Stimulated activated CD4-positive, alpha-beta T cell treated with anti-CD3 and anti-CD28 coated beads, Interleukin-1b, Interleukin-23, amount 100 ng/mL, for 1 hour (primary cell): ENCODE measurements at places on chromosomes 16 and 17.

GRCh38 chr17:66364990-66365490 is 62.6 kb downstream of the PRKCA start:
- no peak for DNase-seq

DNA sequence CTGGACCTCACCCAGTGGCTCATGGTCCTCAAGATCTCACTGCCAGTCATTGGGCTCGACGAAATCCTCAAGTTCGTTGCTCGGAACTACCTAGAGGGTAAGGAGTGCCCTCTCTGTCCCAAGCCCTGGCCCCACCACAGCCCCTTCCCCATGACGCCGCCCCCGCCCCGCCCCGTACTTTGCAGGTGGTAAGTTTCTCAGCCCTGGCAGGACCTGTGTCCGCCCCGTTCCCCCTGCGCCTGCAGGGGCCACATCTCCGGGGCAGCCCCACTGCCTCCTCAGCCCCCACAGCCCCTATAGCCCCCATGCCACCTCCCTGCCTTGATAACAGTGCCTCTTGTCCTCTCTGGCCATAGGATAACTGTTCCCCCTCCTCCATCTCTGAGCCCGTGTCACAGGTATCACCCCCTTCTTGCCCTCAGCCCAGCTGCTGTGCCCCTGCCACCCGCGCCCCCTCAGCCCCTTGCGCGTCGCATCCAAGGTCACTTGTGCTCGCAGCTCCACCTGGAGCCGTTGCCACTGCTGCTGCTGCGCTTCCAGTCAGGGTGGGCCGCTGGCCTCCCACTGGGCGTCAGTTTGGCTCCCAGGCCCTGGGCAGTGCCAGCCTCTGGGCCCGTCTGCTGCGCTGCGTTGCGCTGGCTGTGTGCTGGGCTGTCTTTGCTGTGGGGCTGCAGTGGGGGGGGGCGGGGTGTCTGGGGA is 21.5 kb downstream of the RABEP2 start:
- no peak for DNase-seq

- DNase-seq = no peak
These were observed 21.2 kb upstream of the MGAT5B start for GRCh38 chr17:76847031-76847430.

- peak; percentile 45 for DNase-seq
These were observed at the start of gene SLC16A3 for GRCh38 chr17:82228842-82229697. SLC16A3 (plus strand) TSS chr17:82229042; CDS start chr17:82236009, 6,967 bp downstream.

DNA sequence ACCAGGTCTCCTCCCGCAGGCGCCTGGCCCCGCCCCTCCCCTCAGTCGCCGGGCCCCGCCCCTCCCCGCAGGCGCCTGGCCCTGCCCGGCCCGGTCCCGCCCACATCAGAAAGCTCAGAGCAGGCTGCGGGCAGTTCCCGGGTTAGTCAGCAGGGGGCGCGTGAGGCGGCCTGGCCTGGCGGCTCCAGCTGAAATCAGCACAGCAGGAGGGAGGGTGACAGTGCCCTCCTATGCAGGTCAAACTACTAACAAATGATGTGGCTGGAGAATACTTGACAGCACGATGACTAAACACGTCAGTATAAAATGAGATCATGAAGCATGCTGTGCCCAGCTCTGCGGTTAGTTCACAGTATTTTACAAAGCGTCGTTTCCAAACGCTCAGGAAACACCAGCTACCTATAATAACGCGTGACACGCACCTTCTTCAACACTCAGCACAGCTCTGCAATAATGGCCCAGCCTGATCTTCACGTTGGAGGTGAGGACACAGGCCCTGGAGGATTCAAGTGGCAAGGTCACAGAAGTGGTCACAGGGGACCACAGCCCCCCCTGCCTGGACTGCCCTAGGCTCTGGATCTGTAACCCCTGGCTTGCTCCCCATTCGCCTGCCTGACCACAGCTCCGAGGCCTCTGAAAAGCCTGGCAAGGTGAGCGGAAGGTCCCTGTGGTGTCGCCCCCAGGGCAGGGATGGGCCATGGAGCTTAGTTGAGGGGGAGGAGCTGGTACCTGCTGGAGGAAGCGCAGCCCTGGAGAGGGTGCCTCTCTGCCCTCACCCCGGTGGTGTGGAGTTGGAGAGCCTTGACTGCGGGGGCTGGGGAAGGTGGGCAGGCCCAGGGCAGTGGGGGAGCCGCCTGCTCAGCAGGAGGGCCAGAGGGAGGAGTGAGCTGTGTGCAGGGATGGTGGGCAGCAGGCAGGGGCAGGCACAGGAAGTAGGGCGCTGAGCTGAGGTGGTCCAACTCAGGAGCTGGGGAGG is 81.2 kb downstream of the KCNJ12 start:
- DNase-seq = peak; percentile 96

- no peak for DNase-seq
These were observed 492.2 kb downstream of the KCNJ2 start for GRCh38 chr17:70661342-70662222.

DNA sequence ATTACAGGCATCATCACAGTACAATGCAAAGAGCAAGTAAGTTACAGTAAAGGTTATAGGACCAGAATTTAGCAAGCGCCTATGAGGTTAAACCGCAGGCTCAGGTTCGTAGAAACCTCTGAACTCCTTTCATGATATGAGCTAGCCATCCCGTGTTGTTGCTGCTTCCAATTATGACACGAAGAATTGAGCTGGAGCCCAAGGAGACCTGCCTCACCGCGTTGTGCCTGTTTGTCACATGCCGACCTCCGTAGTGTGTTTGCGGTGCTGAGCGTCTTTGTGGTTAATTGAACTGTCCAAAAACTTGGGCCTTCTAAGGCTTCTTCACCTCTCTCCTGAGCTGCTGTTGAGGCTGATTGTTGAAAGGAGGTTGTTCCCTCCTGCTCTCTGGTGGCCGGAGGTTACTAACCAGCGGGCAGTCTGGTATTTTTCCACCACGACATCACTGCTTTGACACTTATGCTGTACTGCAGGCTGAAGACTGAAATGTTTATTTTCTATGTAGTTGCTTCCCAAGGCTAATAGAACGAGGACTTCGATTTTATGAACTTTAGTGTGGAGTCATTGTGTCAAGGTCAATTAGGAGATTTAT is 67.5 kb downstream of the SEC14L1 start:
- DNase-seq = no peak

GRCh38 chr17:65185062-65185461 is 47.9 kb downstream of the RGS9 start:
- DNase-seq = no peak

DNA sequence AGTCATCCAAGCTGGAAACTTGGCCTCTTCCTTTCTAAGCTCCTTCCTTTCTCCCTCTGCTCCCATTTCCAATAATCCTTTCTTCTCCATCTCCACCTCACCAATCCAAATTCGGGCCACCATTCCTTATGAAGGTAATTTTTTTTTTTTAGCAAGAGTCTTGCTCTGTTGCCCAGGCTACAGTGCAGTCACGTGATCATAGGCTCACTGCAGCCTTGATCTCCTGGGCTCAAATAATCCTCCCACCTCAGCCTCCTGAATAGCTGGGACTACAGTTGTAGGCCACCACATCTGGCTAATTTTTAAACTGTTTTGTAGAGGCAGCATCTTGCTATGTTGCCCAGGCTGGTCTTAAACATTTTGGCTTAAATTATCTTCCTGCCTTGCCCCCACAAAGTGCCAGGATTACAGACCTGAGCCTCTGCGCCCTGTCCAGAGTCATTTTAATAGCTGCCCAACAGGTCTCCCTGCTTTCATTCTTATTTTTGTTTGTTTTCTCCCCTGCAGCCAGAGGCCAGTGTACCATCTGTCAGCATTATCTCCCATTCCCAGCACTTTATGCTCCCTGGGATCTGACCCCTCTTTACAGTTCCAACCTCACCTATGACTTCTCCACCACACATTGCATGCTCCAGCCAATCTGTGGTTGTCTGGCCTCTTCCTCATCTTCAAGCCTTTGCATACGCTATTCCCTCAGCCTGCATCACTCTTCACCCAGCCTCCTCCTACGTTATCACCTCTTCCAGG is 2.3 kb upstream of the GP2 start:
- no peak for DNase-seq

GRCh38 chr16:7910116-7910515 is 577.5 kb downstream of the RBFOX1 start:
- DNase-seq = no peak

DNA sequence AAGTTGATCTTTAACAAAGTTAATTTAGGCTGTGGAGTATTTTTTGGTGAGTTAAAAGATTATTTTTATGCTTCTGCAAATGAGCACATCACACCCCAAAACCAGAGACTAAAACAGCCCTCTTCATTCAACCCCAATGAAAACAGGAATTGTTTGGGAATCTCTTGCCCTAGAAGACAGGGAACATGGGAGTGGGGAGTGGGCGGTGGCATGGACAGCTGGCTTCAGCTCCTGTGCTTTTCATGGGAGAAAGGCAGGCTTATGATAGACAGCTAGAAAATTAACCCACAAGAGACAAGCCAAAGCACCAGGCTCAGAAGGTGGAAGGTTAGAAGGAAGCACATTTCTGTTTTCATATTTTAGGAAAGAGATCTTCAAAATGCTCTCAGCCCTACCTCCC is 19.2 kb downstream of the GRIN2A start:
- DNase-seq = no peak

GRCh38 chr16:86042996-86043725 is 144.2 kb downstream of the IRF8 start:
- DNase-seq = no peak

- DNase-seq = peak; percentile 36
These were observed at the start of gene ABR for GRCh38 chr17:1179818-1180742. ABR (minus strand) TSS chr17:1179981; CDS start chr17:1179727, 254 bp downstream.

- no peak for DNase-seq
These were observed 81.7 kb downstream of the WIPI1 start for GRCh38 chr17:68375566-68375965.

- DNase-seq = no peak
These were observed 264.5 kb downstream of the WWOX start for GRCh38 chr16:78363843-78364555.

DNA sequence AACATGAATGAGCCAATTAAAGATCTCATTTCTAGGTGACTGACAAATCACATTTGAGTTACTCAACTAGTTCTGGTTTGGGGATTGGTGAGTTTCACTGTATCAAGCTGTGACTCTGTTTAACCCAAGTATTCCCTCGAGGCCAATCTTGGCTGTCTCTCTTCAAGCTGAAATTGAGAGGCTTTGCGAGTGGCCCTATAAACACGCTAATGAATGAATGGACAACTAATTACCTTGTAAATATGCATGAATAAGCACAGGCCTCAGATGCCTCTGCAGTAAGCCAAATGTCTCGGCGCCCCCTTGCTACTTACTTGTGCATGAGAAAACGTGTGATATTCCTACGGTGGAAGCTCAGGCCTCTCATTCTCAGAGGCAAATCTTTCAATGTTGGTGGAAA is 450.3 kb upstream of the PSMD7 start:
- no peak for DNase-seq

GRCh38 chr16:85657267-85657650 is 31.5 kb downstream of the GINS2 start:
- no peak for DNase-seq

DNA sequence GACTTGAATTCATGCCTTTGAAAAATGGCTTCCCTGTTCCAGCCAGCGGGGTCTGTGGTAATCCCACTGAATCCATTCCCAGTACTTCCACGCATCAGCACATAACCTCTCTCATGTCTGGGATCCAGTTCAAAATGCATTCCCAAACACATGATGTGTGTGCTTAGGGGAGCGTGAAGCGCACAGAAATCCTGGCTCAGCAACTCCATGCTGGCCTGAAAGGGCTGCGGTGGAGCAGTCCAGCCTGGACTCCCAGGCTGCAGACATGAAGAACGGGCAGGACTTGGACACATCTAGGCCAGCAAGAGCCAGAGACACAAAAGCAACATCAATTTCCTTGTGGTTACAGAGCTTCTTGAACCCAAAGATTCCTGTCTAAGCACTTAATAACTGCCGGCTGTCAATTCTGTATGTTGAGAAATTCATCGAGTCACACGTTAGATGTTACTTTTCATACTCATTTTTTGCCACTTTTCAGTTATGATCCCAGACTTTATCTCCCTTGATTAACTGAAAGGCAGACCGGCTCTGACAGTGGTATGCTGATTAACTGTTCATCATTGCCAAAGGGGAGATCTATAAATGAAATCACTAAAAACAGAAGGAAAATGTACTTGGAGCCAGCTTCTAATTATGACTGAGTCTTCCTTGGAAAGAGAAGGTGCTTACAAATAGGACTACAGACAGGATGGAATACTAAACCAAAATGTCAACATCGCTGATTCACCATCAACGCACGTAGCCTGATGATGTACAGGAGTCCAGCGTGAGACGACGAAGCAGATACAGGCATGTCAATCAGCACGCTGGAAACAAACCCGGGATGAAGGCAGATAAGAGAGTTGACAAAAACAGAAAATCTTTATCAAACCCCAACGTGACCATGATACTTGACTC is 23.0 kb downstream of the NSMCE1 start:
- DNase-seq = no peak

DNA sequence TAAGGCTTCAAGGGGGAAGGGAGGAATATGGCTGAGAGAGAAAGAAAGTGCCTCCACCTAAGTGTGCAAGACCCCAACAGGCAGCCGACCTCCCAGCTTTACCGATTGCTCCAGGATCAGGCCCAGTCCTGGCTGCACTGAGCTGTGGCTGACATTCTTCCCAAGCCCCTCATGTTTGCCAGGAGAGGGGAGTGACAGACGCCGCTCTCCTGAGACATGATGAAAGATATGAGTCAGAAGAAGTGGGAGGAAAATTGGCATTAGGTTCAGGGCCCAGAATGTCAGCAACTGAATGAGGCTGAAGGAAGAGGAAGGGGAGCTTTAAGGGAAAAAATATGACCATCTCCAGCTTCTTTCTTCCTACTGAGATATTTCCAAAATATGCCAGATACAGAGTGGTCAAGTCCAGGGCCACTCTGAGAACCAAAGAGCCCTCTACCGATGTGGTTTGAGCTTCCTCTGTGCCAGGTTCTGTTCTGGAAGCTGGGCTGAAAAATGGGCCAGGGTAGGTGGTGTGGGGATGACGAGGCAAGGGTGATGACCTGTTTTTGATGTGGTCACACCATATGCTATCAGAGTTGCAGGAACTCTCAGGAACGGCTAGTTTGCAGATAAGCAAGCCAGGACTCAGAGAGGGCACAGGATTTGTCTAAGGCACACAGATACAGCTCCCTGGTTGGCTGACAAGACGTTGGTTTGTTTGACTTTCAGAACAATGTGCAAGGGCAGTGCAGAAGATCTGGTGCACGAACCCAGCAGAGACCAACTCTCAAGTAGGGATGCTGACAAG is 176.7 kb downstream of the SOX9 start:
- DNase-seq = no peak

- DNase-seq = no peak
These were observed 73.6 kb downstream of the SEC14L1 start for GRCh38 chr17:77214328-77214727.

DNA sequence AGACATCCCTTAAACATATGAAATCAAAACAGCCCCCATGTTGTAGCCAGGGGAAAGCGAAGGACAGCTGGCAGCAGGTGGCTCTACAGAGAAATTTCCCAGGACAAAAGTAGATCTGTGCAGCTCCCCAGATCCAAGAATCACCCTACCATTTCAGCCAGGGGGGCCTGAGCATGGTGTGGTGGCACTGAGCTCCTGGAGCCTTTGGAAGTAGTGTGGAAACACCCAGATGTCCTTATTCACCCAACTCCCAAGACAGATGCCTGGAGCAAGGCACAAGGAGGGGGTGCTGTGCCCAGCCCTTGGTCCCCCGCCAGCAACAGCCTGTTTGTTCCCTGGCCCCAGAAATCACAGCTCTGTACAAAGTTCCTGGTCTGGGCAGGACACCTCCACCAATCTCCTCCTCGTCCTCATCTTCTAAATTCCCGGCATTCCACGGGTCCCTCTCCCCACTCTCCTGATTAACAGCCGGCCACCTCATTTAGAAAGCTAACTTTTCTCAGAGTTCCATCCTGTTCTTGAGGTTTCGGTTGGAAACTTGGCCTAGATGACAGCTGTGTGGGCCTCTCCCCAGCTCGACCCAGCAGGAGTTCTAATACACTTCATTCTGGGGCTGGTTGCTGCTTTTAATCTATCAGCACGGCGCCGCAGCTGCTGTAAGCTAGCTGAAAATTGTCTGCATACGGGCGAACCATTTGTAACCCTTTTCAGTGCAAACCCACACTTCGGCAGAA is 191.1 kb downstream of the C16orf78 start:
- DNase-seq = no peak
